ENCODE measurements at places on chromosomes 7 and 10. TPM values are rescaled to one million over a fixed set of nuclear protein-coding genes. Genes with fewer than 3 reads are reported as not detected.

ADAM12 gene
- total RNA-seq = 25.8 TPM

DENND2A gene
- total RNA-seq = 36.1 TPM

SERPINE1 gene
- total RNA-seq = 4.0 TPM

PRPF18 gene
- total RNA-seq = 16.7 TPM

OR2A12 gene
- total RNA-seq = not detected

ZNF727 gene
- 6.2 TPM for total RNA-seq

VIPR2 gene
- total RNA-seq = 3.6 TPM

EBF3 gene
- total RNA-seq = 0.25 TPM

SLC37A3 gene
- 53.5 TPM for total RNA-seq

FEZF1 gene
- not detected for total RNA-seq

ENKUR gene
- total RNA-seq = 8.6 TPM

CRYGN gene
- total RNA-seq = 1.5 TPM

C10orf62 gene
- not detected for total RNA-seq

DGKB gene
- not detected for total RNA-seq

TCF7L2 gene
- total RNA-seq = 39.2 TPM

CHST3 gene
- 43.7 TPM for total RNA-seq

TAS2R4 gene
- total RNA-seq = 2.1 TPM

PRKAG2 gene
- 9.3 TPM for total RNA-seq

NDUFA5 gene
- total RNA-seq = 59.1 TPM

CUZD1 gene
- 0.69 TPM for total RNA-seq

CYCS gene
- total RNA-seq = 46.4 TPM

PKD2L1 gene
- total RNA-seq = not detected

GARIN1A gene
- 4.0 TPM for total RNA-seq

PRR15 gene
- total RNA-seq = 10.5 TPM

KLF14 gene
- not detected for total RNA-seq

AMZ1 gene
- total RNA-seq = 1.9 TPM

CNNM1 gene
- 1.0 TPM for total RNA-seq

FAM180A gene
- 1.7 TPM for total RNA-seq

C7orf33 gene
- not detected for total RNA-seq
